GM12892 (cell line): ENCODE measurements at places on chromosomes 12 and 14.

DNA sequence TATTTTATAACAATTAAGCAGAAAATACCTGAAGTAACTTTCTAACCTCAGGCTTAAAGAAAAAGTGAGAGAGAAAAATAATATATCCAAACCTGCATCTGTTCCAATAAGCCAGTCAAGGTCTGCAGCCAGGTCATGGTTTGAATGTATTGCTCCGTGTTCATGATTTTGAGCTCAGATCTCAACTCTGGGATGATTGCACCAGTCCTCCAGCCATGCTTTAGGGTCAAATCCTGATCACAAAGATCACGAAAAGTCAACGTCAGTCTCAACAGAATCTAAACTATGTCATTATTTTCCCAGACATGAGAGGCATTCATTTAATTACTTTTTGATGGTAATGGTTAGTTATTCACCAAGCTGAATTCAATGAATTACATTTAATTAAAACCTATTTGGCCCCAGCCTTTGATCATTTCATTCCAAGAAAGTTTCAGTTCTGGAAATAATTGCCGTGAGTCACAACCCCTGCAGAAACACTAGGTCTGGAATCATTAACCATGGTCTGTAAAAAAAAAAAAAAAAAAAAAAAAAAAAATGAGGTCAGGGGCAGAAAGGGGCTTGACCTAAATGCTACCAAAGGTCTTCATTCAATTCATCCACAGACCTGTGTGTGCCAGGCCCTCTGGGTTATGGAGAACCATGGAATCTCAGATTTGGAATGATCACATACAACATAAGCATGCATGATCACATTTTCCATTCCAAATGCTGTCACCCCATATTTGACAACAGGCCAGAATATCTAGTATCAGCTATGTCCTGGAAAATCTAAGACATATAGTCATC is 55.6 kb downstream of the NT5DC3 start:
- no peak for DNase-seq

- no peak for DNase-seq
Observed at GRCh38 chr12:16618256-16618655, 12.3 kb upstream of the LMO3 start.

DNA sequence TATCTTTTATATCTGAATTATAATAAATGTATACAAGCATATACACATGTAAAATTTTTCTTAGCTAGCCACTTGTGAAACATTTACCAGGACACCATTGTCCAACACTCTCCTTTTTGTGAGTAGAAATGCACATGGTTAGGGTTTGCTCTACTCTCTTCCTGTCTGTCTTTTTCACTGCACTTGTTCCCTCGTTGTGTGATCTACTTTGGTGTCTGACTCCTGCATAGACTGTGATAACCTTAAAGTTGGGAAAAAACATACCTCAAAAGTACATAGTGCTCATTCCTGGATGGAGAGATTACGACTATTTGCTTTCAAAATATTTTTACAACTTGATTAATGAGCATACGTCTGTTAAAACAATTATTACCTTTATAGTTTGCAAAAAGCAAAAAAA is 294.1 kb upstream of the FLRT2 start:
- DNase-seq, result no peak

DNA sequence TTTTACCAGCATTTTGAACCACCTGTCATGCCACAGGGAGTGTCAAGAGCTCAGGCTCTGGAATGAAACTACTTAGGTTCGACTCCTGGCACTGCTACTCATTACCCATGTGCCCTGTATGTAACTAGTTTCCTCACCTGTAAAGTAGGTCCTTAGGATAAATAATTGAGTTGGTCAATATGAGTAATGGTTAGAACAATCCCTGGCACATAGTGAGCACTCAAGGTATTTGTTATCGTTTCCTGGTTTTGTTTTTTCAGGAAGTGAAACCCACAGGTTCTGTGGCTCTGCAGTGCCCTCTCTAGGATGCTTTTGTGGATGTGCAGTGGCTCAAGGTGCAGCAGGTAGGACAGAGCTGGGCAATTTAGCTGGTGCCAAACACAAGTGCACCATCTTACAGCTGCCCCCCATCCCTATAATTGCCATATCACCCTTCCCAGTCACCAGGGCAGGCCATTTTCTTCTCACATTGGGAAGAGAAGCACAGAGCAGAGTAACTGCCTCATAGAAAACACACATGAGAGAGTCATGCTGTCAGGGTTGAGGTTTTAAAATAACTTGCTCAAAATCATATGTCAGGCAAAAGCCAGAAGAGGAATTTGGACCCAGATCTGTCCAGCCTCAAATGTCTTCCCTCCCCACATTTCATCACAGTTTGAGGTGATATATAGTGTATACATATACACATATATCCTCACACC is 297.5 kb downstream of the RPAP3 start:
- DNase-seq, result no peak

DNA sequence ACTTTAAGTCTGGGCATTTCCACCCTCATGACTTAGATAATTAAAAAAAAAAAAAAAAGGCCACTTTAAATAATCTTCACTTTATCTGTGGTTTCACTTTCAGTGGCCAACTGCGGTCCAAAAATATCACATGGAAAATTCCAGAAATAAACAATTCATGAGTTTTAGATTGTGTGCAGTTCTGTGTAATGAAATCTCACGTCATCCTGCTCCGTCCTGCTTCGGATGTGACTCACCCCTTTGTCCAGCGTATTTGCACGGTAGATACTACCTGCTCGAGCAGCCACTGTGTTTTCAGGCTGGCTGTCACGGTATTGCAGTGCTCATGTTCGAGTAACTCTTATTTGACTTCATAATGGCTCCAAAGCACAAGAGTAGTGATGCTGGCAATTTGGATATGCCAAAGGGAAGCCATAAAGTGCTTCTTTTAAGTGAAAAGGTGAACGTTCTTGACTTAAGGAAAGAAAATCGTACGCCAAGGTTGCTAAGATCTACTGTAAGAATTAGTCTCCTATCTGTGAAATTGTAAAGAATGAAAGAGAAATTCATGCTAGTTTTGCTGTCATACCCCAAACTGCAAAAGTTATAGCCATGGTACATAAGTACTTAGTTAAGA is 2.4 kb downstream of the E2F7 start:
- no peak for DNase-seq

DNA sequence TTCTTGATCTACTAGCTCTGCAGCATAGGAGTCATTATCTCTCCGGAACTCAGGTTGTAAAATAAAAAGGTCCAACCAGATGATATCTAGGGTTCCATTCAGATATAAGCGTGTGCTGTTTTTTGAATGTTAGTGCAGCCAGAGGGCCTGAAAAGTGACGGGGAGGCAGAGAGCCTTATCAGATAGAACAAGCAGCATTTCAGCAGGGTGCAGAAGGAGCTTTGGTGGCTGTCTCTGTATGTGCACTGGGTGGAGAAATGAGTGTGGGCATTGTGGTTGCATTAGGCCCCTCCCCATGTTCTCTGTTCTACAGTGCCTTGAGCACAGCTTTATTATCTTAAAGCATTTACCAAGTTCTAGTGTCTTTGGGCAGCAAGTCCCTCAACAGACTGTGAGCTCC is 275.1 kb downstream of the NRXN3 start:
- no peak for DNase-seq

DNA sequence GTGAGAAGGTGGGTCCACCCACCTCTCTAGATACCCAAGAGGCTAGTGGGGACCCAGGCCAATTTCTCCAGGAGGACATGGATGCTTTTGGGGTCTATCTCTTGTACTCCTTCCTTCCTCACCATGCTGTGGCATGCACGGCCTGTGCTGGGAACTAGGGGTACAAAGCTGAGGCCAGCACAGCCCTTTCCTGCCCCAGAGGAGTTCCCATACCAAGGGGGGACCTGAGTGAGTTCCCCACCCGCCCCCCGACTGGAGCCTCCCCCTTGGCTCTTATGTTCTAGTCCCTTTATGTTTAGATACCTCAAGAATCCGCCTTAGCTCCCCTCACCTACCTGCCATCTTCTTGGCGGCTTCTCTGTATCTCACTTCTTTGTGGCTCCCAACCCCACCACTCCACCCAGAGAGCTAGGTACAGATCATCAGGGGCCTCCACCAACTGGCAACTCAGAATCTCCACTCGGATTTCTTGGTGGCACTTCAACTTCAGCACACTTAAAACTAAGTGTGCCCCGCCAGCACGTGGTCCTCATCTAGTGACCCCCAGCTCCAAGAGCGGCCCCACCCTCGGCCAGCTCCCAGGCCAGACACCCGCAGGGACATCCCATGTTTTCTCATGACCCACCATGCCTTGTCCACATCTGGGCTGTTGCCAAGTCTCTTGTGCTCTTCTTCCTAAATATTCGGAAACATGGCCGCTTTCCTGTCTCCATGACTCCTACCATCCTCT is 115.2 kb upstream of the RTL1 start:
- no peak for DNase-seq

DNA sequence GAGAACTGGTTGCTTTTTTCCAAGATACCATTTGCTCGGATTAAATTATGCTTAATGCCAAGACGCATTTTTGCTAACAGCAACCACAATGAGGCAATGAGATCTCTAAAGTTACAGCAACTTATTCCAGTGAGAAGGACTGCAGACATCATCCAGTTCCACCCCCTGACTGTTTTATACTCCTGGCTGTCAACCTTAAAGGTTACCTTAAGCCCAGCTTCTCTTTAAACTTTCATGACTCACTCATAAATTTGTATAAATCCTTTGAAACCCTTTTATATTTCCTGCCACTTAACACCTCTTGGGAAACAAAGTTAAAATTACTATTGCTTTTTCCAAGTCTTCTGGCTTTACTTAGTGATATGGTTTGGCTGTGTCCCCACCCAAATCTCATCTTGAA is 80.2 kb downstream of the TMTC1 start:
- DNase-seq, result no peak

DNA sequence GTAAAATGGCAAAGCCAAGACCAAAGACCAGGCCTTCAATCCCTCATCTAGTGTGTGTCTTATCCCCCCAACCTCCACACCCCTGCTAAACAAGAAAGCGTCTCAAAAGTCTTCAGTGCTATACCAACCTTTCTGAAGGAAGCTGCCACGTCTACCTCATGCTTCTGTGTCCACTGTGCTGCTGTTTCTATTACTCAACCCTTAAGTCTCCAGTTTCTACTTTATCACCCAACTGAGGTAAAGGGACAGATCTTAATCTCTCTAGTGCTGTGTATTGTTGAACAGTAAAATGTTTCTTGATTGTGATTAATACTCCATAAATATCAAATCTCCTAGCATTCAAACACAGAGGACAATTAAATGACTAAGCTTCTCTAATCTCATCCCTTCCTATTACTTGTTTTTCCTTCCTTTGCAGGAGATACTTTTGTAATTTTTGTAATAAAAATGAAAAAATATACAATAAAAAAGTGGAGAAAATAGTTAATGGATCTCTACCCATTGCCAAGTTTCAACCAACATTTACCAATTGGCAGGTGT is 23.3 kb downstream of the BTBD7 start:
- no peak for DNase-seq

DNA sequence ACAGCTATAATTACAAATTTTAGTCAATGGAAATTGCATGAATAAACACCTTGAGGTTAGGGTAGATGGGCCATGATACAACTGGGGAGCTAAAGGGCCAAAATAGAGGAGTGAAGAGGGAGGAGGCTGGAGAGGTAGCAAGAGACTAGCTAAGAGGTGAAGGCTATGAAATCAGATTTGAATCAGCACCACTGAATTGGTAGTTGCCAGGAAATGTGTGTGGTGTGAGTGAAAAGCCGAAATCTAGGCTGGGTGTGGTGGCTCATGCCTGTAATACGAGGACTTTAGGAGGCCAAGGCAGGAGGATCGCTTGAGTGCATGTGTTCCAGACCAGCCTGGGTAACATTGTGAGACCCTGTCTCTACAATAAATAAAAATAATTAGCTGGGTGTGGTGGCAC is 22.7 kb downstream of the YY1 start:
- DNase-seq, result no peak

GRCh38 chr12:98727196-98727595 is 82.1 kb downstream of the APAF1 start:
- DNase-seq, result no peak

DNA sequence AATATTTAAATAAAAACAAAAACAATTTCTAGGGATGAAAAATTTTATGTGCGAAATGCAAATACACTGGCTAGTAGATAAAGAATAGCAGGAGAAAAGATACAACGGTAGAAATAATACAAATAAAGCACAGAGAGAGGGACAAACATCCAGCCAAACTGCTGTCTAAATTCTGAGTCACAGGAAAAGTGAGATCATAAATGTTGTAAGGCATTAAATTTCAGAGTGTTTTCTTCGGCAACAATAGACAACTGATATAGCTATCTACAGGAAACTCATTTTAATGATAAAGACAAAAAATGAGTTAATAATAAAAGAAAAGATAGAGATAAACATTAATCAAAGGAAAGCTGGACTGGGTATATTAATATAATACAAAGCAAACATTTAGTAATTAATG is 122.2 kb downstream of the NTS start:
- DNase-seq, result no peak

DNA sequence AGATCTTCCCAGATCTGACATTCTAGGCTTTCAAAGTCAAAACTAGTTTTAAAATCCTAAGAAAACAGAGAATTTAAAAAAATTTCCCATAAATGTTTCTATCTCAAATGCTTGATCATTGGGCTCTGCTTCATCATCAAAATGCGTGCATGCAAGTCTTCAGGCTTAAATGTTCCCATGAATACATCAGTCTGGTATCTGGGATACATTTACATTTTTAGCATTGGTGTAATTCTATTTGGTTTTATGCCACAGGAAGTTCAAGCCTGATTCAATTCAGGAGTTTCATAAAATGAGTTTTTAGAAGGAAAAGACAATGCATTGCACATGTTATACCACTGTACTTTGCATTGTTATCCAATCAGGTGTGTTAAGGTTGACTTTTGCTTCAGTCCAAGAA is 336.4 kb downstream of the PCNX1 start:
- no peak for DNase-seq

GRCh38 chr12:112881602-112882001 is 25.2 kb upstream of the OAS1 start:
- no peak for DNase-seq

- no peak for DNase-seq
Observed at GRCh38 chr14:32941668-32942065, 3.0 kb downstream of the NPAS3 start.

DNA sequence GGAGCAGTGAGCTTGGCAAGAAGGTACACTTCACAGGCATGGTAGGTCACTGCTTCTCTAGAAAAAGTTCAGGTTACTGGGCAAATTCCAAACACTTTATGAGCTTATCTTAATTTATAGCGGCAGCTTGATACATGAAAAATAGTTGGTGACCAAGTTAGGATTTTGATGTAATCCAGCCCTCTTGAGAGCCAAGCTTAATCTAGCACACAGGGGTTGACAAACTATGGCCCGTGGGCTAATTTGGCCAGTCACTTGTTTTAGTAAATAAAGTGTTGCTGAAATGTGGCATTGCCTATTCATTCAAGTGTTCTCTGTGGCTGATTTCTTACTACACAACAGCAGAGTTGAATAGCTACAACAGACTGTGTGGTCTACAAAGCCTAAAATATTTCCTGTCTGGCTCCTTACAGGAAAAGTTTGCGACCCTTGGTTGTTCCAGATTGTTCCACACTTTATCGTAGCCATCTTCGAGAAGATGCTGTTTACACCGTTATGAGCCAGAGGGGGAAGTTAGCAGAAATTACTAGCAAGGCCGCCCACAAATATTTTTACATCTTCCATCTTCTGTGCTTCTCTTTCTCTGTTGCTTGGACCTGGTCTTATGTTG is 120.9 kb downstream of the DAAM1 start:
- no peak for DNase-seq
